Vagina (tissue), 2 donors: ENCODE measurements at places on chromosomes 7 and 10.

DNA sequence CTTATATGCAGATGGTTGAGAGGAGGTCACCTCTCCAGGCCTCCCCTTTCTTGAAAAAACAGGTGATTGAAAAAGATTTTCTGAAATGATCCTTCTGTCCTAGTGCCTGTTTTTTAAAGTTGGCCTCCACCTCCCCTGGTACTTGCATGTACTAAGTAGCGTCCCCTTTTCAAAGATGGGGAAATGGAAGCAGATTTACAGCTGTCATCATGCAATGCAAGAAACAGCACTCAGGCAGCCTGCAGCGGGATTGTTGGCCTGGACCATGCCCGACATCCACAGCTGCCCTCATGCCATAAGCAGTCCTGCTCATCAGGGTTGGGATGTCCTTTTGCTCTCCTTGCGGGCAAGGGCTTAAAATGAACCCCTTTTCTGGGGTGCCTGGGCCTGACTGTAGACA lies 127.2 kb upstream of the MGMT start:
- DNase-seq = no peak
- H3K27ac ChIP-seq = no peak overlapping the region
- no peaks in the 10 kb centered on the region for H3K27me3 ChIP-seq
- H3K4me3 ChIP-seq = no peak overlapping the region
- no peaks in the 10 kb centered on the region for H3K36me3 ChIP-seq
- H3K4me1 ChIP-seq = no peaks in the 10 kb centered on the region

- no peaks in the 10 kb centered on the region for H3K27me3 ChIP-seq
- no peaks in the 10 kb centered on the region for H3K36me3 ChIP-seq
- H3K4me3 ChIP-seq = no peak overlapping the region
- H3K4me1 ChIP-seq = no peaks in the 10 kb centered on the region
- DNase-seq = no peak
These were observed 34.9 kb downstream of the PAX2 start for GRCh38 chr10:100780324-100780723.

DNA sequence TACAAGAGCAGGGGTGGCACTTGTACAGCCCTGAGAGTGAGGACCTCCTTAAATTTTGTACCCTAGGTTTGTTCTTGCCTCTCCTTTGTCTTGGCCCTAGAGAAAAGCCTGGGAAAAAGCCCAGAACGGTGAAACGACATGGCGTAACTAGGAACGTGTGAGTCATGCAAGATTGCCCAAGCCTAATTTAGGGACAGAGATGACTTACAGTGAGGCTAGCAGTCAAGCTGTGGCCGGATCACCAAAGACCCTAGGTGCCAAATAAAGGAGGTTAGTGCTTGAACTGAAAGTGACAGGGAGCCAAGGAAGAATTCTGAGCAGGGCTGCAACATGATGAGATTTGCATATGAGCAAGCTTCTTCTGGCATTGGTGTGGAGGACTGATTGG lies 25.1 kb downstream of the TBXAS1 start:
- no peak for DNase-seq
- H3K4me1 ChIP-seq = peaks cover 14% of the 10 kb centered on the region
- no peaks in the 10 kb centered on the region for H3K27me3 ChIP-seq
- no peaks in the 10 kb centered on the region for H3K36me3 ChIP-seq
- H3K4me3 ChIP-seq = no peak overlapping the region

- DNase-seq = no peak
- H3K36me3 ChIP-seq = no peaks in the 10 kb centered on the region
- H3K4me1 ChIP-seq = no peaks in the 10 kb centered on the region
- H3K27me3 ChIP-seq = no peaks in the 10 kb centered on the region
These were observed 12.6 kb downstream of the NACAD start for GRCh38 chr7:45075871-45076796.

GRCh38 chr10:70650718-70651117 lies 21.6 kb upstream of the ADAMTS14 start:
- no peaks in the 10 kb centered on the region for H3K27me3 ChIP-seq
- H3K4me1 ChIP-seq = peaks cover 7% of the 10 kb centered on the region
- no peak for DNase-seq
- H3K27ac ChIP-seq = no peak overlapping the region

GRCh38 chr7:94913391-94913790 lies 6.0 kb downstream of the PPP1R9A start:
- H3K36me3 ChIP-seq = no peaks in the 10 kb centered on the region
- no peaks in the 10 kb centered on the region for H3K27me3 ChIP-seq
- no peaks in the 10 kb centered on the region for H3K4me1 ChIP-seq
- H3K27ac ChIP-seq = no peak overlapping the region
- no peak overlapping the region for H3K4me3 ChIP-seq

GRCh38 chr7:100563809-100564400 lies 9.8 kb downstream of the SAP25 start:
- H3K27ac ChIP-seq = no peak overlapping the region
- DNase-seq = no peak
- no peak overlapping the region for H3K4me3 ChIP-seq
- H3K36me3 ChIP-seq = no peaks in the 10 kb centered on the region
- no peaks in the 10 kb centered on the region for H3K27me3 ChIP-seq
